Stimulated activated CD4-positive, alpha-beta T cell treated with anti-CD3 and anti-CD28 coated beads, Interleukin-2, amount 100 ng/mL, for 4 hours (primary cell): ENCODE measurements at places on chromosomes 4 and X.

- no peak for DNase-seq
Measured at GRCh38 chr4:121216461-121216860, 52.3 kb upstream of the TNIP3 start.

DNA sequence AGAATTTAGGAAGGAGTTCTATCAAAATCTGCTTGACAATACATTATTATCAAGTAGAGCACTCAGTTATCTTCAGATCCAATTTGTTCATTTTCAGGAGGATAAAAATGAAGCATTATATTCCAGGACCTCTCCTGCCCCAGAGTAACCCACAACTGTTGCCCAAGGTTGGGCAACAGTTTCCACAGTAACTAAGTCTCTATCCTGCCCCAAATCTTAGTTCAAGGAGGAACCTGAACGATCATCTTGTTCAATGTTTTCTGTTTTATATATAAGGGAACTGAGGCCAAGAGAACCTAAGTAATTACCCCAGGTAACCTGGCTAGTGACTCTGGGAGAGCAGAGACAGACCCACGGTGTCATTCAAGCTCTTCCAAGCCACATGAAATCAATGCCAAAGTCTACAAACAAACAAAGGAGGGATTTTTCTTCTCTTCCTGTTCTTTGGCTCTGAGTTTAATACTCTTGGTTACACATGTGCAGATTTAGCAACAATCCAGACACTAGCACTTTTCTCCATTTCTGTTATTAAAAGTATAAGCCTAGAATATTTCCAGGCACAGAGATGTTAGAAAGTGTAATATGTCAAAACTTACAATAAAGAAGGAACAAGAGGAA lies 105.6 kb downstream of the C4orf51 start:
- DNase-seq = no peak

DNA sequence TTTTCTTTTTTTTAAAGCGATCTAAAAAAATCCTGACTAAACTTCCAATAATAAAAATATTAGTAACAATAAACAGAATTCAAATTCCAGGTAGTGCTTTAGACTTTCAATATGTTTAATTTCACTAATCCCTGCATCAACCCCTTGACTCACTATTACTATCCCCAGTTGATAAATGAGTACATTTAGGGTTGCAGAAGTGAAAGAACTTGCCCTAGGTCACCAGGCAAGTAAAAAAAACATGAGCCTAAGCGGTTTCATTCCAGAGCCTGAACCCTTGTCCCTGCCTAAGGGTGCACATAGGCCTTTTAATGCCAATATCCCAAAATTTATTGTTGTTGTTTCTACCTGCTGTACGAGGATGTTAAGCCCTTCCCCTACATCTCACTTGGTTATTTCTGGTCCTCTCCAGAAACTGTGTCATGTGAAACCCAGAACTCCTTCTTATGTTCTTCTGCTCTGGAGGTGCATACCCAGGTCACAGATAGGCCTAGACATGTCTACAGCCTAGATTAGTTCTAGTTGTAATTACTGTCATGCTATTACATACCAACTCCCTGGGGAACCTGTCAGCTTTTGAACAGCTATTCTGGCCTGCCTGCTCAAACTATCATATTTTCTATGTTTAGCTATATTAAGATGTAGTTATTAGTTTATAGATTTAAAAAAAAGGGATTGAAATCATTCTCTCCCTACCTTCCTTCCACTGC lies 244.5 kb upstream of the PITX2 start:
- no peak for DNase-seq

- no peak for DNase-seq
Measured at GRCh38 chrX:15177316-15177715, 92.6 kb downstream of the ASB9 start.

- DNase-seq = no peak
Measured at GRCh38 chr4:149344436-149344835, 471.2 kb downstream of the IQCM start.

- no peak for DNase-seq
Measured at GRCh38 chr4:188201851-188202250, 62.6 kb downstream of the TRIML1 start.

DNA sequence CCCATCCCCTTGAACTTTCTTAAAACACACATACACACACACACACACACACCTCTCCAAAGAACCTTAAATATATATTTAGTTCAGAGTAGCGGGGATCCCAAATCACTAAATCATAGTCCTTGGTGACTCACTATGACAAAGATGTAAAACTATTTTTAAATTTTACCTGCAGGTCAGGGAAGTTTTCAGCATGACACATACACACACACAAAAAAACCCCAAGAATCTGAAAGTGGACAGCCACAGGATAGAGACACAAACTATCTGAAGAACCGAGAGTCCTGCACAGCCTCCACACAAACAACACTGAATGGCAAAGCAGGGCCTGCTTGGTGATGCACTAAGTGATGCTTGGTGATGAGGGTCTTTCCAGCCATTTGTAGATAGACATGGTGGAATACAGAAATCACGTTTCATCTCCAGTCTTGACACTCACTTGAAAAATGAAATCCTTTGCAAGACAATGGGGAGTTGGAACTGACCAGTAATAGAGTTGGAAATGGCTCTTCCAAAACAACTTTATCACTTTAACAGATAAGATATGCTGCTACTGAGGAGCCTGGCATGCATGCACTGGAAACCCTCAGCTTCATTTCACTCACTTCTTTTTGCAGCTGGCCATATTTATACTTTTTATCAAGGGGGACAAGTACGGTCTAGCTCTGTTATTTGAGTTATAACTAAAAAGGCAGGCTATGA lies 307.3 kb downstream of the RAPGEF2 start:
- DNase-seq = no peak

DNA sequence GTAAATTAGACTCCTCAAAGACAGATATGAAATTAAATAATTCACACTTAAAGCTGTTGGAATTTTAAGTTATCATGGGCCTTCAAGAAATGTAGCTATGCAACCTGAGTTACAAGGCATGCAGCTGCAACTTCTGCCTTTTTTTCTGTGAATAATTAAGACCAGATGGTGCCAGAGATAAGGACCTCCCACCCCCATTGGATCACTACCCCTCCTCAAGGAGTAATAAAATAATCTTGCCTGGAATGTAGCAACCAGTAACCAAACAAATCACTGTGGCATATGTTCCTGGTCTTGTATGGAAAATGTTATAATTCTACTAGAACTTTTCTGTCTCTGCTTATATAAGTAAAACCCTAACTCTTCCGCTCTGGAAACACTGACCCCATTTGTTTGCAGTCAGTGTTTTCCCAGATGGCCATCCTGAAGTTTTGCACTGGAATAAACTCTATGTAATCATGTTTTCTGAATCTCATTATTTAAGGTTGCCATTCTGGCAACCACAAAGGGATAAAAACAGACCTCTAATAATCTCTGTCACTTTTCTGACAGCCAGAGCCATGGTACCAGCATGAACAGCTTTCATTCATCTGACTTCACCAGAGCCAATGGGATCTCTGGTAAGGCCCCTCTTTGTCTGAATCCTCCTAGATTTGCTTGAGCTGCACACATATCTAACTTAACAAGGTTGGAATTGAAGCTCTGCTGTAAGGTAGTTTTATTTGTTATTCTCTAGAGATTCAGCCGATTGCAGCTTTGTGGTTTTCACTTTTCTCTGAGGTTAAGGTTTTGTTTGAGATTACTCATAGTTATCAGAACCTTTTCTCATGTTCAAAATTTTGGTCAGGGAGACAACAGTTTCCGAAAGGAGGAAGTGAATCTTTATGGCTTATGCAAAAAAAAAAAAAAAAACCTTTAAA lies 274.6 kb downstream of the NAF1 start:
- no peak for DNase-seq

DNA sequence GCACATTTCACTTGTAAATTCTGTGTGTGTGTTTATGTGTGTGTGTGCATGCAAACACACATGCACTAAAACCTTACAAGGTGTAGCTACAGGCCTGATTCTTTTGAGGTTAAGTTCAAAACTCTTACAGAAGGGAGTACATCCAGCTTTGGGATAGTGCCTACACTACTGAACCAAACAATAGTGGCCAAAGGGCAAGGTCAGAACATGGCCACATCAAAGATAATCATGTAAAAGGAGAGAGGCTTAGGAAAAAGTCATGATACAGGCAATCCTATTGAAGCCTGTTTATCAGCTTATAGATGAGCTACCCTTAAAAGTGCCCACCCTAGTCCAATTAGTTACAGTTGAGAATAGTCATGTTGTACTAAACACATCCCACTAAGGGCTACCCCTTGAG lies 139.6 kb downstream of the IDS start:
- no peak for DNase-seq

DNA sequence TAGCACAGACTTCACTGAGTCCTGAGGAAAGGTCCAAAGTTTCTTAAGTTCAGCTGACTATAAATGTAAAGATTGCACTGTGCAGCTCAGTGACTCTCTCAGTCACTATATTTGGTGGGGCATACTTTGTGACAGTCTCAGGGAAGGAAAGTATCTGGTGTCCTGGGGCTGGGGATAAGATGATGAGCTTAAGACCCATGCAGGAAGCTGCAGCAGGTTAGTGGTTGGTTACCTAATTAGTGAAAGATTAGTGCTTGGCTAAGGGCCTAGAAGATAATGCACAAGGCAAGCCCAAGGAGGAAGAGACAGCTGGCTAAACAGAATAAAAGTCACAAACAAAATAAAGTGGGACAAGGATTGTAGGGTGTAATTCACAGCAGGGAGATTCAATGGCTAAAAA lies 25.4 kb upstream of the SLITRK4 start:
- no peak for DNase-seq

DNA sequence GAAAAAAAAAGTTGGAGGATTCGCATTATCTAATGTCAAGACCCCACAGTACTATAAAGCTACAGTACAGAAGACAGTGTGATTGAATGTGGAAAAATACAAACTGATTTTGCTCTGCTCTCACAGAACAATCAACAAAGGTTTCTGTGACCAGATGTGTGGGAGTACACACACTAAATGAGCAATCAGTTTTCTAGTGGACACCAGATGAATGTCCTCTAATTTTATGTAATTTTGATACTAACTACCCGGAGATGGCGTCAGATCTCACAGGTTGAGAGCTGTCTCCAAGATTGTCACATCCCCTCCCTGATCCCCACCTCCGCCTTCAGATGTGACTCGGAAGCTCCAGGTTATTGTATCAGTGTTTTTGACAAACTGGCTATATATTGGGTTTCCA lies 81.9 kb upstream of the HUWE1 start:
- no peak for DNase-seq

- no peak for DNase-seq
Measured at GRCh38 chrX:69357317-69357716, 146.8 kb upstream of the NALF2 start.

- no peak for DNase-seq
Measured at GRCh38 chrX:51569561-51569960, 49.2 kb downstream of the CENPVL3 start.

GRCh38 chr4:173325007-173325736 lies 9.0 kb downstream of the HMGB2 start:
- DNase-seq = no peak

GRCh38 chrX:53284684-53285447 lies 3.5 kb upstream of the IQSEC2 start:
- no peak for DNase-seq

DNA sequence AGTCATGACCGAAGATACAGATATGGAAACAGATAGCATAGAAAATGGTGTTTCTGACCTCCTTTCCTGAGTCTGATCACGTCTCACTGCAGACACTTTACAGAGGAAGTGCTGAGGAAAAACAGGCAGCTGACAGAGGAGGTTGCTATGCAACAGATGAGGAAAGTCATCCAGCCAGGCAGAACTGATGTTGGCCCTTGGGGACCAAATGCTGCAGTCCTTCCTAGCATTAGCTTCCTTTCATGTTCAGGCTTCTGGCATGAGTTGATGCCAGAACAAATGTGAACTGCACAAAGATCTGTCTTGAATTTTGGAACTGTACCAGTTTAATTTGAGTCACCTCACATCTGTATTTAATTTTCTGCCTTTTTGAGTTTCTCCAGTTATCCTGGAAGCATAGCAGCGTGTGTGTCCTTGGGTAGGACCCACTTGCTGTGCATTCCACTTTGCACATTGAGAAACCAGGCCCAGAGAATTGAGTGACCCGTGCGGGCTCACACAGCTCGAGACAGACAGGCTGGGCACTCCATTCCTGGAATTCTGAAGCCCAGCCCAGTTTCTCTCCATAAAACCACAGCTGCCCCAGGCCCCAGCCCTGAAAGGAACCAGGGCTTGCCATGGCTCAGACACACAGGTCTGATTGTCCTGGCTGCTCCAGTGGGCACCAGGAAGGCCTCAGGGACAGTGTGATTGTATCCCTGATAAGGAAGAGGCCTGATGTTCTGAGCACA lies 1.4 kb upstream of the MAGED1 start:
- no peak for DNase-seq

DNA sequence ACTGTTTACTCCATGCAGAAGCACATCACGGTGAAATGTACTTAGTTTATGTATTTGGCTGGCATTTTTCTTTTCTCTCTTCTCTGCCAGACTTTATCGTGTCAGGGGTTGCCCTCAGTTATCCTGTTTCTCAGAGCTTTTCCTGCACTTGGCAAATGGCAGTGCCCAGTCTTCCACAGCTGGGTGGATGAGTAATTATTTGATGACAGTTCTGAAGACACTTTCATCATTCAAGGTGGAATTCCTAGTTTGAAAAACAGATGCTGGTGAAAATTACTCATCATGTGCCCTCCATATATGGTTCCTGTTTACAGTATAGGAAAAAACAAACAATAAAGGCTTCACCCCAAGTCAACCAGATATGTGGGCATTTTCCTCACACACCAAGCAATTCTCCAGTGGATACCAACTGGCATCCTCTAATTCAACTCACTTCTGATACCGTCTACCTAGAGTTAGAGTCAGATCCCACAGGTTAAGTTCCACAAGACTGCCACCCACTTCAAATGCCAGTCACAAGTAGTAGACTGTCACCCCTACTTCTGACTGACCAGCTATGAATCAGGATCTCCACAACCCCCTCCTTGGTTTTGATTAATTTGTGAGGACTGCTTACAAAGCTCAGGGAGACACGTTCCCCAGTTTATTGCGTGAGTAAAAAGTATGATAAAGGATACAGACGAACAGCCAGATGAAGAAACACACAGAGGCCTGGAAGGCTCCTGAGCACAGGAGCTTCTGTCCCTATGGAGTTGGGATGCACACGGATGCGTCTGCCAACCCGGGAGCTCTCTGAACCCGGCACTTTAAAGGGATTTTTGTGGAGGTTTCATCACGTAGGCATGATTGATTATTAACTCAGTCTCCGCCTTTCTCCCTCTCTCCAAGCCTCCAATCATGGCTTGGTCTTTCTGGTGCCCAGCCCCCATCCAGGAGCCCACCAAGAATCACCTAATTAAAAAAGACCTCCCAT lies 72.9 kb downstream of the CLDN34 start:
- DNase-seq = no peak

DNA sequence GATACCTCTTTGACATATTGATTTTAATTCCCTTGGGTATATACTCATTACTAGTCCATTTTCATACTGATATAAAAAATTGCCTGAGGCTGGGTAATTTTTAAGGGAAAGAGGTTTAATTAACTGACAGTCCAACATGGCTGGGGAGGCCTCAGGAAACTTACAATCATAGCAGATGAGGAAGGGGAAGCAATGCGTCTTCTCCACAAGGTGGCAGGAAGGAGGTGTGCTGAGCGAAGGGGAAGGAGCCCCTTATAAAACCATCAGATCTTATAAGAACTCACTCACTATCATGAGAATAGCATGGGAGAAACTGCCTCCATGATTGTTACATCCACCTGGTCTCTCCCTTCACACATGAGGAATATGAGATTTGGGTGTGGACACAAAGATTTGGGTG lies 42.4 kb downstream of the MSX1 start:
- no peak for DNase-seq
